SIG-M5 (cell line): ENCODE measurements at places on chromosomes 6 and 20.

DNA sequence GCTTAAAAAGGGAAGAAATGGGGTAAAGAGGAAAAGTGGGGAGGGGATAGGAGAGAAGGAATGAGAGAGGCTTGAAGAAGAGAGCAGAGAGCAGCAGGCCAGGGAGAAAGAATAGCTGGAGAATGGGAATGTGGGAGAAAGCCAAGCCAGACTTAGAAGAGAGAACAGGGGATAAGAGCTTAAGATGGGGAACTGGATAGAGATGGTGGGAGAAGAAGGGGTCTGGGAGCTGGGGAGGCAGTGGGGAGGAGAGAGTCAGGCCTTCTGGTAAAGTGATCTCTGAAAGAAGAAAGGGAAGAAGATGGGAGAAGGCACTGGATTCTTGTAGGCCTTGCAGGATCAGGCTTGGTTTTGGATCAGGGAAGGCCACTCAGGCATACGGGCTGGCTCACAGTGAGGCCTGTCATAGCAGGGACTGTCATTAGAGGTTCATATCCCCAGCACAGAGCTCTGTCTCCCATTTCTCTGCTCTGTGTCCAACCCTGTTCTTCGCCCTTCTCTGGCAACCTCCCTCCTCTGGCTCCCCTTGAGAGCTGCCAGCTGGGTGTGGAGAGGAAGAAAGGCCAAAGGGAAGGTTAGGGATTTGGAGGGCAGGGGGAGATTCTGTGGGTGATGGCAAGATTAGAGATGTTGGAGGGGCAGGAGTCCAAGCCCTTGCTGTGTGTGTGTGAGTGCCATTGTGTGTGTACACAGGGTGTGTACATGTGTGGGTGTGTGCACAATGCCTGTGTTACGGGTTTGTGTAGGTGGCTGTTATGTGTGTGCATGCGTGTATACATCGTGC lies 9.3 kb downstream of the SYNGAP1 start:
- no peak for DNase-seq

DNA sequence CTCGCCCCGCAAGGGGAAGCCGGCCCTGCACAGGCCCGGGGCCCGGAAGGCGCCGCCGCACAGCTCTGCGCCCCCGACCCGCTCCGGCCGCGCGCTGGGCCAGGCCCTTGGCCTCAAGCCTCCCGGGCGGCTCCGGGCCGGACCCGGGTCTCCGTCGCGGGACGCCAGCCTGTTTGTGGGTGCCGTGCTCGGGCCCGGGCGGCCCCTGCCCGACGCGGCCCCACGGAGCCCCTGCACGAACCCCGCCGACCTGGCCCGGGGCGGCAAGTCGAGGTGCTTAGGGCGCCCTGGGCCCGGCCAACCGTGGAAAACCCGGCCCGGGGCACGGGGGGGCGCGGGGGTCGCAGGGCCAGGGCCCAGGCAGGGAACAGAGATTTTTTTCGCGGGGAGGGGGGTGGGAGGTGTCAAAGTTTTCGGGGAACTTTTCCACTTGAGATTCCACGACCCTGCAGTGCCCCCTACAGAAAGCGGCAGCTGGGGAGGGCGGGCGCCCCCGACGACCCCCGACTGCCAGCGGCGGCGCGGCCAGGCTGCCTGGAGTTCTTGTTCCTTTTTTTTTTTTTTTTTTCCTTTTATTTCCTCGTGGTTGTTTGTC lies 805 bp upstream of the STX16 start:
- no peak for DNase-seq

DNA sequence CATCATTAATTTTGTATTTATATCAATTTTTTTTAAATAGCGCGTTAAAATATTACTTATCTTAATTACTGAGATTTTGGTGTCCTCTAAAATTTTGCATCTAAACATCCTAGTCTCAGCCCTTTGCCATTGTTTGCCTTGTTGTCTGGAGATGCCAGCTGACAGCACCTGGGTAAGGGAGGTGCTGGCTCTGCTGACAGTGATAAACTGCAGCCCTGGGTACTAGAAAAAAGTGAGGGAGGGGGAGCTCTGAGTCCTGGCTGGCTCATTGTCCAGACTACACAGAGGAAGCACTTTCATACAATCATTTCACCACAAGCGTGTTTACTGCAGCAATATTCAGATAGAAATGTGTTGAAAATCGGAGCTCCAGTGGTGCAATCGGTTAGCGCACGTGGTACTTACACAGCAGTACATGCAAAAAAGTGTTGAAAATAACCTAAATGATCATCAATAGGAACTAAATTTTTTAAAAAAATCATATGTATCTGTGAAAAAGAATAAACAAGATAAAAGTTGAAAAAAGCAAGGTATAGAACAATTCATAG lies 18.5 kb upstream of the UBR2 start:
- DNase-seq, result peak; percentile 18

- no peak for DNase-seq
Measured at GRCh38 chr20:44028003-44028730, 113.5 kb downstream of the TOX2 start.

DNA sequence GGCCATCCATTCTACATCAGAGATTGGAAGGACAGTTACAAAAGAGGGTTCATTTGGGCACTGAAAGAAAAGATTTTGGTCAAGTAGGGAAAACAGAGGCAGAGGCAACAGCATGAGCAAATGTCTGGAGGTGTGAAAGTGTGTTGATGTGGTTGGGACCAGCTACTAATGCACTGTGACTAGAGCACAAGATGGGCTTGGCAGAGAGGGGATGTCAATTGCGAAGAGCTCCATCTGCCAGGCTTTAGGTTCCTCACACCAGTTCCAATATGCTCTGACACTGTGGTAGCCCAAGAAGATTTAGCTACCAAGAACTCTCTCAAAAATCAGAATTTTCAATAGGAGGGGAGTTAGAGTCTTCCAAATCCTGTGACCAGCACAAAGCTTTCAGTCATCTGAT lies 42.1 kb downstream of the TRAF3IP2 start:
- DNase-seq, result no peak

GRCh38 chr6:150713931-150714330 lies 114.2 kb downstream of the PLEKHG1 start:
- no peak for DNase-seq

GRCh38 chr6:69865126-69865525 lies 1.2 kb upstream of the COL19A1 start:
- DNase-seq, result no peak

DNA sequence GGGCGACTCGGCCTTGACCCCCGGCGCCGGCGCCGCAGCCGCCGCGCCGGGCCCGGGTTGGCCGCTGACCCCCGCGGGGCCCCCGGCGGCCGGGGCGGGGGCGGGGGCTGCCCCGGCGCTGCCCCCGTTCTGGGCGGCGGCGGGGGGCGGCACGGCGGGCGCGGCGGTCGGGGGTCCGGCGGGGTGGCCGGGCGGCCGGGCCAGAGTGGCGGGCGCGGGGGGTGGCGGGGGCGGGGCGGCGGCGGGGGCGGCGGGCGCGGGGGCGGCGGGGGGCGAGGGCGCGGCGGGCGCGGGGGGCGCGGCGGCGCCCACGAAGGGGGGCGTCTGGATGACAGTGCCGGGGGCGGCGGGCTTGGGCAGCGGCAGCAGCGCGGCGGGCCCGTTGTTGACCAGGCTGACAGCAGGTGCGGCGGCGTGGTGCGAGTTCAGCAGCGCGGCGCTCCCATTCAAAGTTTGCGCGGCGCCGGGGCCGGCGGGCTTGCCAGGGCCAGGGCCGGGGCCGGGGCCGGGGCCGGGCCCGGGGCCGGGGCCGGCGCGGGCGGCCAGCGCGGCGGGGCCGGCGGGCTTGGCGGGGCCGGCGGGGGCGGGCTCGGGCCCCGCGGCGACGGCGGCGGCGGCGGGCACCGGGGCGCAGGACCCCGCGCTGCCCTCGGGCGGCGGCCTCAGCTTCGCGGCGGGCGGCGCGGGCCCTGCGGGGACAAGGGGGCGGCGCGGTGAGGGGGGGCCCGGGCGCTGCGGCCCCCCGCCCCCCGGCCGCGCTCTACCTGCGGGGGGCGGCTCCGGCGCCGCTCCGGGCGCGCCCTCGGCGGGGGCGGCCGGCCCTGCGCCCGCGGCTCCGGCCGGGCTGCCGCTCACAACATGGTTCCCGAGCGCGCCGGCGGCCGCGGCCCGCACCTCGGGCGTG lies 659 bp downstream of the TAF4 start:
- DNase-seq, result no peak

DNA sequence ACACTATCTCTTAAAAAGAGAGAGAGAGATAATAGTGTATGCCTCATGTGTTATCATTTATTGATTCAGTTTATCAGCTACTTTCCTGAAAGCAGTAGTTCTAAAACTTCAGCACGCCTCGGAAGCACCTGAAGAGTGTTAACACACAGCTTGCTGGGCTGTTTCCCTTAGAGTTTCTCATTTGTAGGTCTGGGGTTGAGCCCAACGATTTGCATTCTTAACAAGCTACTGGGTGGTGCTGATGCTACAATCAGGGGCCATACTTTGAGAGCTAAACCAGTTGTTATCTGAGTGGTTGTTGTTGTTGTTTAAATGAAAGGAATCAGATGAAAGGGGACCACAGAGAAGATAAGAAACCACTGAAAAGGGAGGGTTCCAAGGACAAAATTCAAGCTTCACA lies 32.6 kb downstream of the SIM1 start:
- no peak for DNase-seq

- no peak for DNase-seq
Measured at GRCh38 chr20:7496394-7496991, 443.8 kb downstream of the HAO1 start.

GRCh38 chr6:64750910-64751309 lies 956.1 kb downstream of the EYS start:
- DNase-seq, result no peak

DNA sequence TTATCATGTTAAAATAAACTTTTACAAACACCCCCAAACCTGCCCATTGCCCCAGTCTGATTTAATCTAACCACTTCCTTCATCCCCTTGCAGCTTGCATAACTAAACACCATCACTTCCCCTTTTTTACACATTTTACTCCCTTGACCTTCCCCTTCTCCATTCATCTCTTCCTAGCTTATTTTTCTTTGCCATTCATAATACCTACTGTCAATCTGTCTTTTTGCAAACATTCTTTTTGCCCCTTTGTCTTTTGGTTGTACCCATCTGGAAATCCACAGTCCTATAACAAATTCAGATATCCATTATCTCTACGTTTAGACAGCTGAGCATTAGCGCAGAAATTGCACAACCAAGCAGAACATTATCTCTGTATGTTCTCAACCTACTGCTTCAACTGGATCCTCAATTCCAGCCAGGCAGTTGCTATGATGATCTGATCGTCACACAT lies 51.2 kb downstream of the C6orf52 start:
- DNase-seq, result peak; percentile 78

DNA sequence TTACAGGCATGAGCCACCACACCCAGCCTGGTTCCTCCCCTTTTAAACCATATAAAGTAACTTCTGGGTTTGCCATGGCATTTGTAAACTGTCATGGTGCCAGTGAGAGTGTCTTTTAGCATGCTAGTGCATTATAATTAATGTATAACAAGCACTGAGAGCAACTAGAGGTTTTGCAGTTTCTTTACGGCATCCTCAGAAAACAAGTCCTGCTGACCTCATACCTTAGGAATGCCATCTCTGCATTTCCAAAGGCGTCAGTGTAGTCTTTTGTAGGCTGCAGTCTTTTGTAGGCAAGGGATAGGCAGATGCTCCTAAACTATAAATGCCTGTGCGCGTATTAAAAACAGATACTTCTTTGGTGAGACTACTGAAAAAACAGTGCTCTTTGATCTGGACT lies 75.0 kb upstream of the EZR start:
- no peak for DNase-seq

DNA sequence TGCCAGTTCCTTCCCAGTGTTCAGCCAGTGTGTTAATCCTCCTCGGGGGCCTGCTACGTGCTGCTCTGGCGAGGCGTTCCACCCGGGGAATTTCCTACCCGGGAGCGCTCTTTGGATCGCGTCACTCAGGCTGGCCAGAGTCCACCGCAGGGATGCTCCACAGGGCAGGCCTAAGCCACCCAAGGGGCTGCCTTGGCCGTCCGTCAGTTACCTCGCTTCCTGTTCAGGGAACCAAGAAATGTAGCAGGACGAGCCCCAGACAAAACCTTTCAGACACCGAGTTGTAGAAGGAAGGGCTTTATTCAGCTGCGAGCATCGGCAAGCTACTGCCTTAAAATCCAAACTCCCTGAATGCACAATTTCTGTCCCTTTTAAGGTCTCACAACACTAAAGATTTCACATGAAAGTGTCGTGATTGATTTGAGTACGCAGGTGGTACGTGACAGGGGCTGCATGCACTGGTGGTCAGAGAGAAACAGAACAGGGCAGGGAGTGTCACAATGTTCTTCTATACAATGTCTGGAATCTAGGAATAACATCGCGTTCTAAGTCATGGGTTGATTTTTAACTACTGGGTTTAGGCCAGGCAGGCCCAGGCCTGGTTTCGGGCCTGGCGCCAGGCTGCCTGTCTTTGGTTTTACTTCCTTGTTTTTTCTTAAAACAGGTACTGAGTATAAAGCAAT lies 15.7 kb upstream of the POU5F1 start:
- no peak for DNase-seq

DNA sequence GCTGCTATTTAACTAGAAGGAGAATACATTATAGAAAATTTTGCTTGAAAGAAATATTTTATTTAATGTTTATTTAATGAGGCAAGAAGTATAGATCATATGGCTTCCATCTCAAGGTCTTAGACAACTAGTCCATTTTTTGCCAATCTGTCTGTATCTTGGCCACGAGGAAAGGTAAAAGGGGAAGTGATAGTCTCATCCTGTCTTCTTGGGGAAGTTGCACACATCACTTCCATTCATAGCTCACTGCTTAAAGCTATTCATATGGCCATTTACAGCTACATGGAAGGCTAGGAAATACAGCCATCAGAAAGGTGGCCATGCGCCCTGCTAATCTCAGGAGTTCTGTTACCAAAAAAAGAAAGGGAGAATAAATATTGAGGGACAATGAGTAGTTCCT lies 50.8 kb downstream of the METTL24 start:
- DNase-seq, result no peak

- no peak for DNase-seq
Measured at GRCh38 chr6:158892266-158892665, 73.1 kb upstream of the EZR start.

- no peak for DNase-seq
Measured at GRCh38 chr6:35624341-35625070, 64.2 kb downstream of the FKBP5 start.

GRCh38 chr6:90285611-90286381 lies 10.8 kb downstream of the BACH2 start:
- DNase-seq, result no peak

DNA sequence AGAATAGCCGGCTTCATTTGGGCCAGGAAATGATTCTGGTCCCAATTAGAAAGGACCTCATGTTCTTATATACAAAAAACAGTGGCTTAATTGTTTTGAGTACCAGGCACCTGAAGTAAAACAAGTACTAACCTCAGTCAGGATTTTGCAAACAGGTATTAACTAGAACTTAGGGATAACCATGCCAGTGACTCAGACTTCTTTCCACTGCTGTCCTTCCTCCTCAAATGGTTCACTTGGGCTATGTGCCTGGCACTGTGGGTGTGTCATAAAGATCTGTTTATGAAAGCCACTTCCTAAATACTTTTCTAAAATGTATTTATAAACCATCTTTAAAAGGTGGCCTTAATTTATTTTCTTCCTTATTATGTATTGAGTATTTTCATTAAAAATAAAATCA lies 10.7 kb downstream of the CLDN20 start:
- no peak for DNase-seq

DNA sequence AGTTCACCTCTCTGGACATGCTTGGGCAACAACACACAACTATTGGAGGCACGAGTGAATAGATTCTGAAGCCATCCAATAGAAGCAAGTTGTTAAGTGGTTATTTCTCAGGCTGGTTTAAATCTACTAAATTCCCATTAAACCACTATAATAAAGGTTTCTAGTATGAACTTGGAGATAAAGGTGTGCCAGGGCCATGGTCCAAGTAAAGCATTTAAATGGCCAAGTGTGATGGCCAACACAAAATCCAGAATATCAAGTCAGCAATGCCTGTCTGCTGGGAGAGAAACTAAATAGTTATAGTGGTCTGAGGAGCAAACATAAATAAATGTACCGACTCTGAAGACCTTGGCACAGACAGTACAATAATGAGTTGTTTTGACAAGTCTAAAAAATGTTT lies 294.3 kb upstream of the STXBP5 start:
- DNase-seq, result no peak
